Suppressor macrophage treated with lipopolysaccharide for 4 hours (primary cell): ENCODE measurements at places on chromosomes 11 and 22.

DNA sequence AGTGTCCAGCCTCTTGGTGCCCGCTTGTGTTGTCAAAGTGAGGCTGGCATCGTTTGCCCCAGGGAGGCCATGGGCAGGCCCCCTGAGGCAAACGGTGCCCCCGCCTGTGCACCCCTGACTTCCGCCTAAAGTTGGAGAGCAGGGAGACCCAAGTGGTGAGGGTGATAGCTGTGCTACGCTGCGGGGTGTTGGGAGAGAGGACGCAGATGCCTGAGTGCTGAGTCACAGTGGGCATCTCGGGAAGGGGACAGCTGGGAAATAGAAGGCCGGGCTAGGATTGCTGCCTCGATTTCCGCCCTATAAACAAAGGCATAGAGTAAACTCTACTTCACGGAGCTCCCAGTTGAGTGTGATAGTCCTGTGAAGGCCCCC is 5.8 kb downstream of the GRIK4 start:
- no peak for DNase-seq

GRCh38 chr11:72762641-72763304 is 10.6 kb upstream of the ARAP1 start:
- peak; percentile 79 for DNase-seq

GRCh38 chr11:16402654-16403447 is 46.5 kb upstream of the SOX6 start:
- DNase-seq: no peak

DNA sequence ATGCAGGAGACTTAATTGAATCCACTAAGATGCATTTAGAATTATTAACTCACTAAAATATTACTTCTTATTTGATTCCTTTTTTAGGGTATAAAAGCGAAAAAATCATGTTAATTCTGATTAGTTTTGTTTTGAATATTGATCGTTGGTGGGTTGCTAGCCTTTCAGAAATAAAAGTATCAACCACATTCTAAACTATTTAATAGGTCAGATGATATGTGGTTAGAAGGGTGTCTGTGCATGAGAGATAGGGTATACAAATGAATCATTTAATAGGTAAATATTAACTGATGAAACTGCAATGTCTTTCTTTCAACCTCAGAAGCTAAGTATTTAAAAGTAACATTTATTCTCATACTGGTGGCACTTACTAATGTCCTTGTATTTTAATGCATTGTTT is 515.1 kb downstream of the CNTN5 start:
- no peak for DNase-seq

DNA sequence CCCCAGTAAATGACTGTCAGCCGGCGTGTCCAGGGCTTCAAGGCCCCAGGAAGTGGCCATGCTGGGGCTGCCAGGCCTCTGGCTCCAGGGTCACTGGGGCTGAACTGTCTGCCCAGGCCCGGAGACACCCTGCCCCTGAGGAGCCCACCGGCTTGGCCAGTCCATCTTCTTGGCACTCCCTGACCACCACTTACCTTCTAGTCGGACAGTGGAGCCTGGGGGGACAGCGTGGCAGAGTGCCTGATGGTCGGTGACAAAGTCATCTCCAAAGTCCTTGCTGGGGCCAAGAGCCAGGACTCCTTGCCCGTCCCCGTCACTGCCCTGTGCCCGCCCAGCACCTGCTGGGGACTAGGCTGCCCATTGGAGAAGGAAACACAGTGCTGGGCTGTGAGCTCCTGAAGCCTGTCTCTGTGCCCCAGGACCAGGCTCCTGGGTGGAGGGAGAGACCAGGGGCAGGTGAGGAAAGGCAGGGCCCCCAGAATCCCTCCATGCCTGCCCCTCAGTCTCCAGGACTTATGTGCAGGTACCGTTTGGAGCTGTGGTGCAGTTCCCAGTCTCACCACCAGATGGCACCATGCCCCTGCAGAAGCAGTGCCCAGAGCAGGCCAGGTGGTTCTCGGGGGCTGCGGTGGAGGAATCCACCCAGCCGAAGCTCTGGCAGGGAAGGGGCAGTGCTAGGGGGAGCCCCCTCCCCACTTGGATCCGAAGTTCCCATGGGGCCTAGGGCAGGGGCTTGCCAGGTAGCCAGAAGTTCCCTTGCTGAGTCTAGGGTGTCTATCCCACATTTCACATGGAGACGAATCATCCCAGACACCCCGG is 6.0 kb upstream of the CCDC188 start:
- peak; percentile 81 for DNase-seq

DNA sequence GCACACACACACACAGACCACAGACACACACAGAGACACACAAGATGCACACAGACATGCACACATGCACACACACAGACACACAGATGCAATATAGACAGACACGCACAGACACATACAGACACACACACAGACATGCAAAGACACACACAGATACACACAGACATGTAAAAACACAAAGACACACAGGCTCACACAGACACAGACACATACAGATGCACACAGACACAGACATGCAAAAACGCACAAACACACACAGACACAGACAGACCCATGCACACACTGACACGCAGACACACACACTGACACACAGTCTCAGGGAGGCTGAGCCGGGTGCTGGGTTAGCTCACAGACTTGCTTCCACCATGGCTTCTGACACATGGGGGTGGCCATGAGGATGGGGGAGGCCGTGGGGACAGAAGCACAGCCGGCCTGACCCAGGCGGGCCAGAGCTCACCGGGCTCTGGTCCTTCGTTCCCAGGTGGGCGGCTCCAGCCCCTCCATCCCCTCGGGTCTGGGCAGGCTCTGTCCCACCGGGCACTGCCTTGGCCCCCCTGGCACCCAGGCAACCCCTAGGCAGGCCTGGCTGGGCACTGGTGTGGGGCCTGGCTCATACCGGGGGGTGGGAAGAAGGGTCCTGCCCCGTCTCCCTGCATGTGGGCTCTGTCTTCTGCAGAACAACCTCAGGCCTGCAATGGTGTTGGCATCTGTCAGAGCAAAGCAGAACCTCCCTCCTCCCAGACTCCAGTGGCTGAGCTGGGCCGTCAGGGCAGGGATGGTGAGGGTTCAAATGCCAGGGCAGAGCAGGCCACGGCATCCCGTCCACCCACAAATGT is 1489.5 kb downstream of the BRD1 start:
- no peak for DNase-seq
